Head of caudate nucleus (tissue), 42 donors: ENCODE measurements at places on chromosomes 13 and 19.

DNA sequence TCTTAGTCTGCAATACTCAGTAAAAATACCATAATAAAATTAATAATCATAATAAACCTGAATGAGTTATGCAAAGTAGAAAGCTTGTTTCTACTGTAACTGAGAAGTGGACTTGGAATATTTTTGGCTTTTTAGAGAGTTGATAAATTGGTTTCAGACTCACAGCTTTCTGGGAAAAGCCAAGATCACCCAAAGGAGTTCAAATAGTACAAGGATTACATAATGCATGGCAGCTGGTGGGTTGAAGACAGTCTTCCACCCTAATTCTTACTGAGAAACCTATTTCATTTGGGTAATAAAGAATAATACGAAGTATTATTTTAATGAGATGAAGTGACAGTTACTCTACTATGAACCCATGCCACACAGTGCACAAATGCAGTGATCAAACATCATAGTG lies 139.4 kb upstream of the KLF12 start:
- no peak for DNase-seq

DNA sequence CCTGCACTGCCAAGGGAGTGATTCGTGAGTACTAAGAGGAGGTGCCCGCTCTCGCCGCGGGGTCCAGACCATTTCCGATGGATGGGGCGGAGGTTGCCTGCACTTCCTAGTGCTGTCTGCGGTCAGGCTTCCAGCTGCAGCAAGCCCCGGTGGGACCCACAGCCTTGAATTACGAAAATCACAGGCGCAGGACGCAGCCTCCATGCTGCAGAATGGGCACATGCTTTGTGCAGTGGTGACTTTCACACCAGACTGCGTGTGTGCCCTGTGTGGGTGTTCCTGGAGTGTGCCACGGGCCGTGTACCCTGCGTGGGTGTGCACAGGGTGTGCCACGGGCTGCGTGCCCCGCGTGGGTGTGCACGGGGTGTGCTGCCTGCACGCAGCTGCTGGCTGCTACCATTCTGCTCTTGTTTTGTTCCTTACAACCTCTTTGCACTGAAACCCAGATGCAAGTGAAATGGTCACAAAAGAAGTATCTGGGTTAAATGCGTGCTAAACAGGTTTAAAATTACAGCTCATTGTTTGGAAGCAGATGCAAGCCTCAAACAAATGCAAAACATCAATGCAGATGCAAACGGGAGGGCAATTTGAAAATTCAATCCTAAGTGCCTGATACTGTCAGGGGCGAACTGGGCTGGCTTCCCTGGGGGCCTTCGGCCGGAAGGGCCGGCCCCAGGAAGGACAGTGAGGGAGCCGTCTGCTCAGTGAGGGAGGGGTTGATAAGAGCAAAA lies 221.2 kb upstream of the SOX1 start:
- DNase-seq, result peak; percentile 70

- DNase-seq, result no peak
Observed at GRCh38 chr19:18171605-18172327, 1.8 kb upstream of the IFI30 start.

DNA sequence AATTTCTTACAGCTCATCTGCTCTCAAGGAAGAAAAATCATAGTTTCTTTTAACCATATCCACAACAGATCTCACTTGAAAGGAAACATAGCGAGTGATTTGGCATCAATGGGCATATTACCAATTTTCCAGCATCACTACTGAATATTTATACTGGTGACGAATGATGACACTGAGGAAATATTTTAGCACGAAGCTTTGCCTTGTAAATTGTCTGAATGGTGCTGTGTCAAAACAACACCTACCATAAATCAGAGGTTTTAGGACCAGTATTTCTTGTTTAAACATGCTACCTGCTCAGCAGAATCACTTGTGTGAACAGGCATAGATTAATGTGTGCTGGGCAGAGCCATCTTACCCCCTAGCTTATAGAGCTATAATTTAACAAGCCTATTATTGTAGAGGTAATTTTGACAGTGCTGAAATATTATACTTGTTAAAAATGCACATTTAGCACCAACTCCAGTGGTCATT lies 146.8 kb downstream of the ABCC4 start:
- no peak for DNase-seq

- DNase-seq, result no peak
Observed at GRCh38 chr13:35964863-35965180, 166.4 kb downstream of the DCLK1 start.

DNA sequence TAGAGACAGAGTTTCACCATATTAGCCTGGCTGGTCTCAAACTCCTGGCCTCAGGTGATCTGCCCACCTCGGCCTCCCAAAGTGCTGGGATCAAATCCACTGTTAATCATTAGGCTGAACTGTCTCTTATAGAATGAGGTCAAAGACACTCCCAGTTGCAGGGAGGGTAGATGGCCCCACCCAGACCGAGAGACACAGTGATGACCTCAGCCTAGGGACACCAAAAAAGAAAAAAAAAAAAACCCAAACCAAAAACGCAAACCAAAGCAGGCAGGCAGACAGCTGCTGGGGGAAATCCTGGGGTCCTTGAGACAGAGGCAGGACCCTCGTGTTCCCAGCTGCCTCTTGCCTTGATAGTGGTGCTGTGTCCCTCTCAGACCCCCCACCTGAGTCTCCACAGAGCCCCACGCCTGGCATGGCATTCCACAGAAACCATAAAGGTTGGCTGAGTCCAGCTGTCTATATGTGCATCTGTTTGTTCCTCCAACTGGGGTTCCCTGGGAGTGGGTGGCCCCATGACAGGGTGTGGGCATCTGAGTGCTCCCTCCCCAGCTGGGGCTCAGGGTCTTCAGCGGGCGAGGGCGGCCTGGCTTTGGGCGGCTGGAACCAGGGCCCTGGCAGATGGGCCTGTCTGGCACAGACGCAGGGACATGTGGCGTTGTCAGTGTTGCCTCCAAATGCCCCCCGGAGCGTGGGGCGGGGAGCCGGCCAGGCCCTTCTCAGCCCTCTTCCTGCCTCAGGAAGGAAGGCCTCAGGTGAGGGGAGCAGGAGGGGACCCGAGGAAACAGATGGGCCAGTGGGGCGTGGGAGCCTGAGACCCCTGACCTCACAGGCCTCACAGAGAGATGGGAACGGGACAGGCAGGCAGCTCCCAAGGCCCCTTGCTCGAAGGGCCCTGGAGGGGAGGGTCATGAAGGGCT lies 5.2 kb downstream of the DAND5 start:
- no peak for DNase-seq

- DNase-seq, result no peak
Observed at GRCh38 chr19:4238831-4239230, 8.0 kb upstream of the YJU2 start.

DNA sequence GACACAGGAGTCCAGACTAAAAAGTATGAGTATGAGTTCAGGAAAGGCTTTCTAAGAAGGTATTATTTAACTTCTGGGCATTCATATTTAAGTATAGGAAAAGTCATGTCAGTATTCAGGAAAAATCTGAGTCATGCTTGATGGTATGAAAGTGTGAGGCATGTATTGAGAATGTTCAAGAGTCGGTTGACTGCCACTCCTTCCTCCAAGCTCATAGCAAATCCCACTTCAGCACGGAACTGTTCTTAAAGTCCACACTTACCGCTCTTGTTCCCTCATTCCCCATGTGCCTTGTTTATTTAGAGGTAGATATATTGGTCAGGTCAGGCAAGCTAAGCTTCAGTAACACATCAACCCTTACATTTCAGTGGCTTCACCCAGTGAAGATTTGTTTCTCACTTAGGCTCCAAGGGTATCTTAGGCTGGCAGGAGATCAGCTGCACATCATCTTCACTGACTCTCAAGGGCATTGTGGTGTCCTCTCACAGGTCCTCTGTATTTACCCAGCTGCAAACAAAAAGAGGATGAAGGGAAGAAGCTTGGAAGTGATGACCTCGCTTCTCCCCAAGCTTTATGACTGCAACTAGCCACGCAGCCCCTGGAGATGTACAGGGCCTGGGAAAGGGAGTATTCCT lies 1189.2 kb downstream of the EFNB2 start:
- DNase-seq, result no peak

DNA sequence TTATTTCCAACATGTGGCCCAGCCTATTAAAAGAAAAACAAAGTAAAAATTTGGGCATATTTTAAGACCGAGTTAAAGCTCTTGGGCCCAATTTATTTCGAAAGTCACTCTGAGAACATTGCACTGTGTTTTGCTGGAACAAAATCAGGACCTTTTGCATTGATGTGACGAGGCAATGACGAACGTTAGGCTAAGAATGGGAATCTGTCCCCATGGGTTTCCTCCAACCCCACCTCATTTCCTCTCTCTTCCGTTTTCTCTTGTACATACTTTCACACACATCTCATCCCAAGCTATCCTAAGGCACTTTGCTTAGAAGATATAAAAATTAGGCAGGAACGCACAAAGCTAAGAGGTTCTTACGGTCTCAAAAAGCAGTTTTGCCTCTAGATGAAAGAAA lies 22.1 kb downstream of the EDNRB start:
- no peak for DNase-seq

- no peak for DNase-seq
Observed at GRCh38 chr13:54687173-54687572, 1658.6 kb downstream of the OLFM4 start.

- DNase-seq, result no peak
Observed at GRCh38 chr19:7908742-7909461, 5.2 kb downstream of the MAP2K7 start.

- DNase-seq, result no peak
Observed at GRCh38 chr13:80510686-80511085, 169.8 kb upstream of the SPRY2 start.

GRCh38 chr13:23567906-23568460 lies 2.2 kb upstream of the TNFRSF19 start:
- no peak for DNase-seq

DNA sequence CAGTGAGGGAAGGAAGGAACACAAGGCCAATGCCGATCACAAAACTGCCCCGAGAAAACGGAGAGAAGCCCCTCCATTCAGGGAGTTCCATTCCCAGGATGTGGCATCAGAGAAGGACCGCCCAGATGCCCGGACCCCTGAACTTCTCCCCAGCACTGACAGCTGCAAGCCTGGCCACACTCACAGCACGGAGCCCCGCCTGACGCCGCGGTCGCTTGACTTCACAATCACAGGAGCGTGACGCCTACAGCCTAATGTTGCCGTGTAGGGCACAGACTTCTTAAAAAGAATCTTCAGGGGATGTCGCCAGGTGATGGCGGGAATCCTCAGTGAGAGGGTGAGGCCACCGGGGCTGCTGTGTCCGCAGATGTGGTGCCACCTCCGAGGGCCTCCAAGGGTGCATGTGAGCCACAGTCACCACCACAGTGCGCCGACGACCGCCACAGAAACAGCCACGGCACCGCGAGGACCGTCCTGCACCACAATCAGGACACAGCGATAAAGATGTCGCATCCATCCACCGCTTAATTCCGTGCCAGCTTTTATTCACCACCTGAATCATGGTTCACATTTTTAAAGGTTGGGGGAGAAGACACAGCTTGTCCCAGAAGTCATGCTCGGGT lies 77.2 kb downstream of the SPACA7 start:
- no peak for DNase-seq
